CD8-positive, alpha-beta T cell (primary cell): ENCODE measurements at places on chromosomes 7 and 10. TPM values are rescaled to one million over a fixed set of nuclear protein-coding genes. Genes with fewer than 3 reads are reported as not detected.

Gene MINDY4
- total RNA-seq = 0.33 TPM

Gene TRIM50
- not detected for total RNA-seq

DNA sequence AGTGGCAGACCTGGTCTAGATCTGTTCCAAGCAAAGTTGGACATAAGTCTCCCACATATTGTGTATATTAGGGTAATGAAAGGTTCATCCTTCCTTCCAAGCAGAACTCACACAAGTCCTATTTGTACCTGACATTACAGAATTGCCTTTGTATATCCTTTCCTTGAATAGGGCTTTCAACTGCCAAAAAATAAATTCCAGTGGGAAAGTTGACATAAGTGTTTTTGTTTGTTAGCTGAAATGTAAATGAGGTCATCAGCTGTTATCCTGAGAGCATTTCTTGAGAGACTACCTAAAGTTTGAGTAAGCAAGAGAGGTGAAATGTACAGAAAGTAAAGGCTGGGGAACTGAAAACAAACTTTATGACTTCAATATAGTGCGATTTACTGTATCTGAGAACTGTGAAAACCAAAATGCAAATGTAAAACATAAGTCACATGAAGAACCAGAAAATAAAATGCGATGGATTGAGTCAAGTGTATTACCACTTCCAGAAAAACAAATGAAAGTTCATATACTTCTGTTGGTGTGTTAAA, 527.3 kb upstream of the SEMA3D start:
- DNase-seq = no peak

GRCh38 chr10:4847561-4848355, 21.8 kb downstream of the AKR1E2 start:
- DNase-seq = no peak

Gene VGF
- not detected for total RNA-seq

DNA sequence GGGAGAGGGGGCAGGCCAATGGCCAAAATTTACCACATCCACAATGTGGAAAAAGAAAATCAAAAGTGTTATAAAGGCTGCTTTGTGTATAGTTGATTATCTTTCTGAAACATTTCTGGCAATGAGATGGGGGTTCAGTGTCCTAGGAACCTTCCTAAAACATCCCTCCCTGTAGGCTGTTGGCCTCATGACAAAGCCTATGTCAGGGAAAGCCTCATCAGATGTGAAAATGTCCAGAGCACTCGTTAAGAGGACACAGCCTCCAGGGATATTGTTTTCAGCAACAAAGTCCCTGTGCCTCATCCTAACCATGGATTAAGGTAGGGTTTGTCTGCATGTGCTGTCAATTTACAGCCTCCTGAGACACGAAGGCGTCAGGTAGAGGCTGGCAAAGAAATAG, 17.0 kb downstream of the SUN3 start:
- no peak for DNase-seq

DNA sequence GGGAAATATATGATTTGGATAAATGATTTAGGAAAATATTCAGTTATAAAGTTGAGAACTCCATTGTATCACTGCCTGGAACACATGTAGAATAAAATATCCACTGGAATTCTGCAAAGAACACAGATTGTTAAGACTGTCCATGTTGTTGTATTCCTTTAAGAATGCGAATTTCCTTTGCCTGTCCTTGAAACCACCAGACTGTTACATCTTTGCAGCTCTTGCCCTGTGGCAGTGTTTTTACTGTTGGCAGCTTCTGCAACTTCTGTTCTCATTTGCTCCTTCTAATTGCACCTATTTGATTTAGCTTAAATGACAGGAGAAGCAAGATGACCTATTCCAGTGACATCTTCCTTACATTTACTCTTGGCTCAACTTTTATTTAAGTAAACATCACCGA, 39.7 kb downstream of the MALSU1 start:
- no peak for DNase-seq

DNA sequence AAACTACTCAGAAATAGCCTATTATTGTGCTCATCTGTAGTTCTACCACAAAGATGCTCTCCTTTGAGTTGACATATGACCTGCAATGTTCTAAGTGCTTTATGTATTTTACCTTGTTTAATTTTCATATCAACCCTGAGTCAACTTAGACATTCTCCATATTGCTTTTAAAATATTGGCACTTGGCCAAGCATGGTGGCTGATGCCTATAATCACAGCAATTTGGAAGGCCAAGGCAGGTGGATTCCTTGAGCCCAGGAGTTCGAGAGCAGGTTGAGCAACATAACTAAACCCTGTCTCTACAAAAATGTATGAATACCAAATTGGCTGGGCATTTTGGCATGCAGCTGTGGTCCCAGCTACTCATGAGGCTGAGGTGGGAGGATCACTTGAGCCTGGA, 50.6 kb downstream of the PRKG1 start:
- DNase-seq = no peak

DNA sequence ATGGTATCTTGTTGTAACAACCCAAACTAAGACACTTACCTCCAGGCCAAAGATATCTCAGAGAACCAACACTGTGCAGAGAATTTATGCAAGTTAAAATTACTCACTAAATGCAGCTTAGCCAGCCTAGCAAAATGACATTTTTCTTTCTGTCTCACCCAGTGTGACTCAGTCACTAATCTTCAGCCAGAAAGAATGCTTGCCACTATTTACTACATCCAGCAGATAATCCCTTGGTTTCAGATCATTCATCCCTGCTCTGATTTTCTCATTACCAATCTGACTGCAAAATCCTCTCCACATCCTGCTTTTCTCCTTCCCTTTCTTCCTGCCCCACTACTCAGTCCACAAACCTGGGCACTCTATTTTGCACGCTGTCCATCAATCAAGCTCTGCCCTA, 93.5 kb upstream of the NEBL start:
- DNase-seq = no peak

DNA sequence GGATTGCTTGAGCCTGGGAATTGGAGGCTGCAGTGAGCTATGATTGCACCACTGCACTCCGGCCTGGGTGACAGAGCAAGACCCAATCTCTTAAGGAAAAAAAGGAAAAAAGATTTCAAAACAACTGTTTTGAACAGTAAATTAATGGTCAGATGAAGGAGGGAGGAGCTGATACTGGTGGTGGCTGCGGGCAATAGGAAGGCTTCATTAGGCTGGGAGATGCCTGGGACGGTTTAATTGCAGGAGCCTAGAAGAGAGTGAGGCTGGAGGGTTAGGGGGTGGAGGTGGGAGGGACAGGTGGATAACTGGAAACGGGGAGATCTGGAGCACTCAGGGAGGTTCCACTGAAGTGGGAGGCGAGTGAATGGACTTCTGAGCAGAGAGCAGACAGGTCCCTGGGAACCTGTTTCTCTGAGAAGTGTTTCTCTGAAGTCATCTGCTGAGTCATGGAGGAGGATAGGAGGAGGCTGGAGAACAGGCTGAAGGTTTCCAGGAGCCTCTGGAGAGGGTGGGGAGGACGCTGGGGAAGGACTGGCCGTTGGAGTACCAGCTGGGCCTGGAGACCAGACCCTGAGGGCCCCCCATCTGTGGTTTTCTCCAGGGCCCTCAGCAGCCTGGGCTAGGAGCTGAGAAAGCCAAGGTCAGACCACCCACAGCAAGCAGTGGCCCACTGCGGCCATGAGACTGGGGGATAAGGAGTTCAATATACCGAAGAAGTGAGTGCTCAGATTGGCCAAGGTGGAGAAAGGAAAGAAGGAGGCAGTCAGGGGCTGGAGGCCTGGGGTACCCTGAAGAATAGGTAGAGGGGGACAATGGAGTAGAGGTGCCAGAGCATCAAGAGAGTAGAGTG, 14.4 kb upstream of the YWHAG start:
- no peak for DNase-seq

- DNase-seq = no peak
Measured at GRCh38 chr7:157704365-157704764, 367.6 kb downstream of the DNAJB6 start.

DNA sequence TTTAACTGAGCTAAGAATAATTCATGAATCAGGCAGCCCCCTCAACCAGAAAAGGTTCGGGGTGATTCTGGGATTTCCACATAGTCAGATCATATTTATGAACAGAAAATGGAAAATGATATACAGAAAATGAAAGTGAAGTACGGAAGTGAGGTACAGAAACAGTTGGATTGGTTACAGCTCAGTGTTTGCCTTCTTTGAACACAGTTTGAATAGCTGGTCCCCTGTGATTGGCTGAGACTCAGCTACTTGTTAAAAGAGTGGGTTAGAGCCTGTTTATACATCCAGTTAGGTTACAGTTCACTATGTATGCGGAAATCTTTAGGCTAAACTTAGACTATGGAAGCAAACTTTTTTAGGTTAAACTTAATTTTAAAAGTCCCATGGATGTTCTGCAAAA, 511.7 kb downstream of the PLXDC2 start:
- no peak for DNase-seq
